ENCODE measurements at places on chromosomes 4 and X.

- no peaks in the 10 kb centered on the region for H3K36me3 ChIP-seq
- H3K4me1 ChIP-seq: no peaks in the 10 kb centered on the region
- H3K4me3 ChIP-seq: no peak overlapping the region
- no peak overlapping the region for H3K27ac ChIP-seq
Observed at GRCh38 chrX:30489323-30489722, 88.2 kb downstream of the TASL start.

- H3K36me3 ChIP-seq: no peaks in the 10 kb centered on the region
- H3K4me1 ChIP-seq: no peaks in the 10 kb centered on the region
- no peak overlapping the region for H3K27ac ChIP-seq
- no peaks in the 10 kb centered on the region for H3K27me3 ChIP-seq
- H3K4me3 ChIP-seq: no peak overlapping the region
Observed at GRCh38 chr4:113750296-113750695, 11.2 kb downstream of the CAMK2D start.

DNA sequence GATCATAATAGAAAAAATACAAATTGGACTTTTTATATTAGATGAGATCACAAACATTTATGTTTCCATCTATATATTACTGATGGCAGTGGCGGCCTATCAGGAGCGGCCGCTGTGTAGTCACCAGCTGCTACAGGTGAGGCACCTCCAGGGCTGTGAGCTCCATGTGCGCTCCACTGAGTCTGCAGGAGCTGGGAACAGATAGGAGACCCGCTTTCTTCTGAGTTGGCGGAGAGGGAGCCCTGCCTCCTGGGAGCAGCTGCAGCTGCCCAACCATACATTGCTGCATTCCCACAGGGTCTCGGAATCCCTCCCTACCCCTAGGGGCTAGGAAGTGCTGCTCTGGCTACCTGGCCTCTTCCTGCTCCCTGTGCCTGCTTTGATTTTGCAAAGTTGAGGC lies 812.9 kb downstream of the PDHA2 start:
- no peak overlapping the region for H3K27ac ChIP-seq
- H3K27me3 ChIP-seq: no peaks in the 10 kb centered on the region
- no peaks in the 10 kb centered on the region for H3K36me3 ChIP-seq
- H3K4me3 ChIP-seq: no peak overlapping the region
- no peak for DNase-seq

GRCh38 chrX:17814557-17814956 lies 46.5 kb downstream of the RAI2 start:
- peaks cover under 1% of the 10 kb centered on the region for H3K27me3 ChIP-seq
- no peaks in the 10 kb centered on the region for H3K36me3 ChIP-seq
- no peaks in the 10 kb centered on the region for H3K4me1 ChIP-seq
- peak overlapping the region; percentile 41 for H3K27ac ChIP-seq
- no peak for DNase-seq
- H3K4me3 ChIP-seq: no peak overlapping the region

- no peak for DNase-seq
- peaks cover 23% of the 10 kb centered on the region for H3K27me3 ChIP-seq
- no peak overlapping the region for H3K4me3 ChIP-seq
- H3K27ac ChIP-seq: no peak overlapping the region
Observed at GRCh38 chr4:165877286-165877685, 4.2 kb downstream of the TLL1 start.

DNA sequence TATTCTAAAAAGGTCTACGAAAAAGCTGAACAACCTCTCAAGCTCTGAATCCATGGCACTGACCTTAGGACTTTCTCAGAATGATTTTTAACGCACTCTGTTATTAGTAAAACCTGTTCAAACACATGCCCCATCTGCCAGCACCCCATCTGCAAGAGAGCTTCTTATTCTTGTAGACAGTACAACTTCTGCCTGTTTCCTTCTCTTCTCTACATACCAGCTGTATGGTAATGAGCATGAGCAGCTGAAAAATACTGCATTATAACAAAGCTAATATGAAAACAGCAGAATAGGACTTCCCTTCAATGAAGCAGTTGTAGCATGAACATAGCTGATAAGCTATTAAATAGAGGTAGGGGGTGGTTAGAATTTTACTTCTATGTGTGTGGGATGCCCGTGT lies 167.9 kb downstream of the FBXW7 start:
- H3K36me3 ChIP-seq: no peaks in the 10 kb centered on the region
- no peak overlapping the region for H3K4me3 ChIP-seq
- no peak for DNase-seq

GRCh38 chr4:41957634-41958033 lies 22.4 kb downstream of the TMEM33 start:
- H3K27ac ChIP-seq: no peak overlapping the region
- no peaks in the 10 kb centered on the region for H3K4me1 ChIP-seq
- H3K4me3 ChIP-seq: no peak overlapping the region

GRCh38 chr4:177482367-177482766 lies 40.1 kb upstream of the AGA start:
- no peaks in the 10 kb centered on the region for H3K27me3 ChIP-seq
- no peak overlapping the region for H3K27ac ChIP-seq
- H3K4me3 ChIP-seq: no peak overlapping the region
- DNase-seq: no peak
- H3K36me3 ChIP-seq: no peaks in the 10 kb centered on the region

GRCh38 chr4:153497988-153498967 lies 32.1 kb downstream of the TMEM131L start:
- H3K36me3 ChIP-seq: no peaks in the 10 kb centered on the region
- no peak for DNase-seq
- no peaks in the 10 kb centered on the region for H3K27me3 ChIP-seq

GRCh38 chrX:137792214-137792613 lies 226.3 kb downstream of the ZIC3 start:
- no peak for DNase-seq
- peaks cover 11% of the 10 kb centered on the region for H3K27me3 ChIP-seq
- H3K36me3 ChIP-seq: no peaks in the 10 kb centered on the region

DNA sequence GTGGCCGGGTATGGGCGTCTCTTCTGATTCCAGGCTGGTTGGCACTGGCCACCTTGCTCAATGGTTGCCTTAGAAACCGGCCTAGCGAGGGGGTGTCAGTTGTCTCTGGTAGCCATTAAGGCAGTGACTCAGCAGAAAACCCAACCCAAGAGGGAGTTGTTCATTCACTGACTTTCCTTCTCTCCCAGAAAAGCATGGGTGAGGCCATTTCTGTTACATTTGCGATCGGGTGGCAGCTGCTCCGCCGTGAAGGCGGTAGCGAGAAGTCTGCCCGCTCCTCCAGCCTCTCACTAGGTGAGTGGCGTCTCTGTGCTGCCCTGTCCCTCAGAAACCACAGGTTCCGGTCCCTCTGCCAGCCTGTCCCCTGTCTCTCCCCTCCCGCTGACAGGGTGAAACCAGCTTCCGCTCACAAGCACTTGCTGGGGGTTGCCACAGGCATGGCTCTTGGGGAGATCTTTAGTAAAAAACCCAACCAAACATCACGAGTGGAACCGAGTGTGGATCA lies 17.4 kb downstream of the IRAK1 start:
- no peak overlapping the region for H3K4me3 ChIP-seq
- H3K27me3 ChIP-seq: no peaks in the 10 kb centered on the region
- no peaks in the 10 kb centered on the region for H3K4me1 ChIP-seq
- peak overlapping the region; percentile 71 for H3K27ac ChIP-seq
- peak; percentile 79 for DNase-seq
- H3K36me3 ChIP-seq: no peaks in the 10 kb centered on the region

DNA sequence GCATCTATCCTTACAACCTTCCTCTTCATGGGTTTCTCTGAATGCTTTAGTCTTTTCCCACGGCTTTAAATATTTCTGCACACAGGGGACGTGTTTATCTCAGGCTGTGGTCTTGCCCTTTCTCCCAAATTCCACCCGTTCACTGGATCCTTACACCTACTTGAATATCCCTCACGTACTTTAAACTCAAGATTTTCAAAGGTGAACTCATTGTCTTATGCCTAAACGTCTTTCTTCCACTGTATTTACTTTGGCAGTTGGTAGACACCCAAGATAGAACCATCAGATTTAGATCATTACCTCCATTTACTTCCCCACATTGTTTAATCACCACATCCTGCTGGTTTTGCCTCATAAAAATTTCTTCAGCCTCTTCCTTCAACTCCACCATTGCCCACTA lies 269.2 kb downstream of the CBLL2 start:
- no peaks in the 10 kb centered on the region for H3K4me1 ChIP-seq
- no peaks in the 10 kb centered on the region for H3K27me3 ChIP-seq
- H3K27ac ChIP-seq: no peak overlapping the region
- no peak overlapping the region for H3K4me3 ChIP-seq
- no peak for DNase-seq

- H3K27me3 ChIP-seq: no peaks in the 10 kb centered on the region
- H3K4me1 ChIP-seq: peaks cover 11% of the 10 kb centered on the region
- no peaks in the 10 kb centered on the region for H3K36me3 ChIP-seq
- H3K27ac ChIP-seq: no peak overlapping the region
- no peak for DNase-seq
- no peak overlapping the region for H3K4me3 ChIP-seq
Observed at GRCh38 chr4:145554691-145555090, 64.5 kb upstream of the MMAA start.

GRCh38 chr4:185682236-185682635 lies 129.8 kb downstream of the SORBS2 start:
- H3K27me3 ChIP-seq: no peaks in the 10 kb centered on the region
- H3K4me1 ChIP-seq: peaks cover 26% of the 10 kb centered on the region
- no peaks in the 10 kb centered on the region for H3K36me3 ChIP-seq

- H3K4me1 ChIP-seq: peaks cover 6% of the 10 kb centered on the region
- H3K27ac ChIP-seq: peak overlapping the region; percentile 43
- H3K4me3 ChIP-seq: no peak overlapping the region
- no peaks in the 10 kb centered on the region for H3K36me3 ChIP-seq
Observed at GRCh38 chrX:123476611-123477219, 256.1 kb downstream of the THOC2 start.

DNA sequence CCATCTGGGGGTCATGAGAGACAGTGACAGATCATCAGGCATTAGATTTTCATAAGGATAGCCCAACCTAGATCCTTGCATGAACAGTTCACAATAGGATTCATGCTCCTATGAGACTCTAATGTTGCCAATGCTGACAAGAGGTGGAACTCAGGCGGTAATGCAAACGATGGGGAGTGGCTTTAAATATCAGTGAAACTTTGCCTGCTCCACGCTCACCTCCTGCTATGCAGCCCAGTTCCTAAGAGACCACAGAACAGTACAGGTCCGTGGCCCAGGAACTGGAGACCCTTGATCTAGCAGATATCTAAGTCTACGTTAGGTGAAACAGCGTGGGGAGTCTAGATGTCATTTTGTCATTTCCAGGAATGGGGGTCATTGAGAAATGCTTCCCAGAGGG lies 165.7 kb downstream of the OR13H1 start:
- no peaks in the 10 kb centered on the region for H3K36me3 ChIP-seq
- no peak for DNase-seq
- H3K27ac ChIP-seq: no peak overlapping the region
- H3K27me3 ChIP-seq: no peaks in the 10 kb centered on the region

GRCh38 chrX:80807606-80807991 lies 2.1 kb downstream of the BRWD3 start:
- DNase-seq: no peak
- no peaks in the 10 kb centered on the region for H3K36me3 ChIP-seq
- no peak overlapping the region for H3K27ac ChIP-seq
- no peaks in the 10 kb centered on the region for H3K4me1 ChIP-seq
- no peaks in the 10 kb centered on the region for H3K27me3 ChIP-seq

DNA sequence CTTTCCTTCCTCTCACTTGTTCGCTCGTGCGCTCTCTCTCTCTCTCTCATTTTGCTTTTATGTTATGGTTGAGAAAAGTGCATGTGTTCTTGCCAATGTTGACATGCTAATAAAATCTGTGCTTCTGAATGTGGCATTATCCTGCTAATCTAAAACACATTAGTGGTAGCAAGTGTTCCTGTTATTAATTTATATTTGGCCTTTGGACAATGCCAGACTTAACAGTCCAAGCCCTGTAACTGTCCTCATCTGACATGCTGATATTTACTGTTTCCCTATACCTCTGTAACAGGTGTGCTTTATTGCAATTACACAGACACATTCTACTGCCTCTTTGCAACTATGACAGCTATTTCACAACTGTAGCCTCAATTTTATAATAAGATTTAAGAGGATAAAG lies 2.7 kb downstream of the PPARGC1A start:
- no peak for DNase-seq
- no peak overlapping the region for H3K27ac ChIP-seq
- H3K4me3 ChIP-seq: no peak overlapping the region
- H3K4me1 ChIP-seq: peaks cover 23% of the 10 kb centered on the region
- no peaks in the 10 kb centered on the region for H3K36me3 ChIP-seq

DNA sequence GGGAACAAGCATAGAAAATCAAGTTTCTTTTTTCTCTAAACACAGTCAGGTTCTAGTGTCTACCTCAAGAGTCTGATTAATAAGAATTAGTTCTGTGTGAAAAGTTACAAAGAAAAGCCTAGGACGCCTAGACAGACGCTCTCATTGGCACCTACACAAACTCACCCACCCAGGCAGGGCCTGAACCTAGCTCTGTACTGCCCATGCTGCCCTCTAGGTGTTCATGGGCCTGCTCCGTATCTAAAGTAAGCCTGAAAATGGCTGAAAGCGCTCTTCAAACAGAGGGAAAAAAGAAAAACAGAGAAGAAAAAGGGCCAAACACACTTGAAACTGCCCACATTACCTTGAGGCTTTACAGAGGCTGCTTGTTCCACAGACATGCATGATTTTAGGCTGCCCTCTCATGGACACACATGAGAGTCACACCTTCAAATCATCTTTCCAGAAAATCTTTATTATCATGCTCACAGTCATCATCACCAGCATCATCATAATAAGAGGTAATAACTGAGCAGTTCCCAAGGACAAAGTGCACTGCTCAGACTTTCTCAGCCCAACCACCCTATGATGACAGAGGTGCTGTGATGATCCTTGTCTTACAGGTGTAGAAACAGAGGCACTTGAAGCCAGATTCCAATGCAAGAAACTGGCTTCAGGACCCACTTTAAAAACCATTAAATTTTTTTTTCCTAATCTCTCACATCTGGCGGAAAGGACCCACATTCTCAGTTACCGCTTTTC lies 49.6 kb downstream of the MAP7D2 start:
- no peaks in the 10 kb centered on the region for H3K4me1 ChIP-seq
- H3K27me3 ChIP-seq: no peaks in the 10 kb centered on the region
- no peak overlapping the region for H3K4me3 ChIP-seq
- no peak for DNase-seq

DNA sequence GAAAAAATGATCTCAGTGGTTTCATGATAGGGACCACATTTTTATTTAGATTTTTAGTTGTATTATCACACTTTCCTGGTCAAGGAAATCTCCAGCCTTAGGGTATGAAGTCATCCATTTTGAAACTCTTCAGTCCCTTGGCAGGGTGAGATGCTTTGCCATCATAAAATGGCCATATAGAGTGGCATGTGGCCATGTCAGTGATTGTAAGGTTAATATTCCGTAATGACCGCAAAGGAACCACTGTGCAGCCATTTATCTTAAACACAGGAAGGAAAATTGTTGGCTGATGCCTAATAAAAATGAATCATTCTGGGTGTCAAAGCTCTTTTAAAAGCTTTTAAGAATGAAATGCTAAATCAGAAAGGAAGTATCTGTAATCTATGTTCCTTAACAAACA lies 35.6 kb downstream of the COMMD8 start:
- H3K27me3 ChIP-seq: no peaks in the 10 kb centered on the region
- no peak for DNase-seq
- no peaks in the 10 kb centered on the region for H3K36me3 ChIP-seq
- no peaks in the 10 kb centered on the region for H3K4me1 ChIP-seq
- no peak overlapping the region for H3K27ac ChIP-seq
- H3K4me3 ChIP-seq: no peak overlapping the region
